ENCODE measurements at places on chromosomes 3 and 15.

DNA sequence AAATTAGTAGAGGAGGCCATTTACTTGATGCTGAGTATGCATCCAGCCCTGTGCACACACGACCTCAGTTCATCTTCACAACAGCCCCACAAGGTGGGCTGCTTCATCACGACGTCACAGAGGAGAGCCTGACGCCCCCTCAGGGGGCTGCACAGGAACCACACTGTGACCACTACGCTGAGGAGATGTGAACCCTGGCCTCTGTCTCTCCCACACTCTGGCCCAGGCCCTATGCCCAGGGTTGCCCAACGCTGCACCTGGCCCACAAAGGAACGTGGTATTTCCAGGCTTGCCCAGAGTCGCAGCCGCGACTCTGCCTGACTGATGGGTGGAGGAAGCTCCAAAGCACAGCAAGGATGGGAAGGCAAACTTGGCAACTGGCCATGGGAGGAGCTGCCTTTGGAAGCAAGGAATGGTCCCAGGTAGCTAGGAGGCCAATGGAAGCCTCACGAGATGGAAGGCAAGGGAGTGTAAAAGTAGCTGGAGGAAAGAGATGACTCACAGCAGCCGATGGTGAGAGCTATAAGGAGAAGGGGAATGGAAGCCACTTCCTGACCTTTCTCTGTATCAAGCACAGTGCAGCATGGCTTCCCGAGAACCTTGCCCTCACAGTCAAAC is 226.0 kb downstream of the KLF13 start:
- DNase-seq: no peak

- no peak for DNase-seq
Observed at GRCh38 chr3:73739791-73740453, 115.2 kb upstream of the PDZRN3 start.

- DNase-seq: no peak
Observed at GRCh38 chr3:112640930-112641801, at the start of gene CCDC80. Gene CCDC80, minus strand, starts transcription at chr3:112641143. Its CDS starts 1,238 bp downstream, at chr3:112639905.

DNA sequence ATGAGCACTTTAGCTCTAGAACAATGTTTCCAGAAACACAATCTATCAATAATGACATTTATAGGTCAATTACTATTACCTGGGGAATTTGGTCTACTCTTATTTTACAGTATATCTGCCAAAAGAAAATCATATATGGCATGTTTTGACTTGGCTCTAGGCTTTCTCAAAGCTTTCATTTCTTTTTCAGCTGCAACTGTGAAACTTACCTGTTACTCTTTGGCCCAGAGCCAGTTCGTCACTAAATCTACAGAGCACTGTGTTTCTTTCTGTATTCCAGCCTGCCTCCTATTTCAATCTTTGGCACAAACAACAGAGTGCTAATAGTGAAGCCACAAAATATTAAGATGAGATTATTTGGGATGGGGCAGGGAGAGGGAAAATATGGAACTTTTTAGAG is 76.0 kb downstream of the P2RY1 start:
- no peak for DNase-seq

- no peak for DNase-seq
Observed at GRCh38 chr3:53843195-53844177, 2.7 kb downstream of the CHDH start.

DNA sequence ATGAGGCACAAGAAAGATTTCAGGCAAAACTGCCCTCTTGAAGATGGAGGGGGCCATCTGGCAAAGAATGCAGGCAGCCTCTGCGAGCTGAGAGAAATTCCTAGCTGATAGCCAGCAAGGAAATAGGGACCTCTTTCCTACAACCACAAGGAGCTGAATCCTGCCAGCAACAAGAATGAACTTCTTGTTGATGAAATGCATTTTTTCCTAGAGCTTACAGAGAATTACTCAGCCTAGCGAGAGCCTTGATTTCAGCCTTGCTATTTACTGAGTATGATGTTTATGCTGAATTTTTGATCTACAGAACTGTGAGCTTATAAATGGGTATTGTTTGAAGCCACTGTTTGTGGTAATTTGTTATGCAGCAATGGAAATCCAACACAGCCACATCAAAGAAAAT is 148.5 kb upstream of the NAALADL2 start:
- DNase-seq: no peak

DNA sequence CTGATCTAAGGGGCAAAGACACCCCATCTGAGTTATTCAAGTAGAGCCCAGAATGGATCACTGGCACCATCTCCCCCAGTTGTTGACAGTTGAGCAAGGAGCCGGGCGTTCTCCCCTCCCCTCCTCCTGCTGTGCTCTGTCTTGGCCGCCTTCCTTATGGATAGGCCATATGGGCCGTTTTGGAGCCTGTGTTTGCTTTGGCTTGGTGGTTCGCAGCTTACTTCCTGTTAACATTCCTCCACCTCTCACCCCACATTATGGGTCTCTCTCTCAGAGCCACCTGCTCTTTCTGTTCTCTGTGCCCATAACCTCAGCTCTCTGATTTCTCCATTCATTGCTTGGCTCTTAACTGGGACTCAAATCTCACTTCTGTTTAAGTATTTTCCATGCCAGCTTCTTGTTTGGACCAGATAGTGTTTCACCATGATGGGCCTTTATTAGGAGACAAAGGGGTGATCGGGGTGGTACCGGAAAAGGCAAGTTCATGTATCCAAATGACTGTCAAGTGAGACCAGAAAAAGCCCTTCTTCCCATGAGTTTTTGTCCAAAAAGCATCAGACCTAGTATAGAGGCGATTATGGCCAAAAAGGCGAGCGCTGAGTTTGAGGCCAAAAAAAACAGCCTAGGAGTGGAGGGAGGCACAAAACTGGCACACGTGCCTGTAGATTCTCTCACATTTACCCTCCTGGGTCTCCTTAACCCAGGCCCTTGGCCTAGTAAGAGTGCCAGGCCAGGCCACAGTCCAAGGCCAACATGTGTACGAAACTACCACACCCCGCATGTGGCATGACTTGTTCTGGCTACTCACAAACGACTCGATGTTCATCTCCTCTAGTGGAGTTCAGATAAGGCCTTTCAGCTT is 62.6 kb downstream of the DUT start:
- DNase-seq: no peak

DNA sequence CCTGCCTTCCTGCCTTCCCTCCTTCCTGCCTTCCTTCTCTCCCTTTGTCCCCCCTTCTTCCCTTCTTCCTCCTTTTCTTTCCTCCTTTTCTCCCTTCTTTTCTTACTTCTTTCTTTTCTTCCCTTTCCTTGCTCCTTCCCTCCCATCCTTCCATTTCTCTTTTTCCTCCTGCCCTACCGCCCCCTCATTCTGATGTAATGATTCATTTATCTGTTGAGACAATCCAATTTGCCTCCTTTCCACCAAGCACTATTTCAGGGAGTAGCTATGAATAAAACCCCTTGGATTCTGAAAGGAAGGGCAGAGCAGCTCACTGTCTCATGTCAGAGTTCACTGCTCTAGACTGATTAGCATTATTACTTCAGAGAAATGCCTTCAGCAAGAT is 462.6 kb downstream of the PDCD6IP start:
- no peak for DNase-seq

DNA sequence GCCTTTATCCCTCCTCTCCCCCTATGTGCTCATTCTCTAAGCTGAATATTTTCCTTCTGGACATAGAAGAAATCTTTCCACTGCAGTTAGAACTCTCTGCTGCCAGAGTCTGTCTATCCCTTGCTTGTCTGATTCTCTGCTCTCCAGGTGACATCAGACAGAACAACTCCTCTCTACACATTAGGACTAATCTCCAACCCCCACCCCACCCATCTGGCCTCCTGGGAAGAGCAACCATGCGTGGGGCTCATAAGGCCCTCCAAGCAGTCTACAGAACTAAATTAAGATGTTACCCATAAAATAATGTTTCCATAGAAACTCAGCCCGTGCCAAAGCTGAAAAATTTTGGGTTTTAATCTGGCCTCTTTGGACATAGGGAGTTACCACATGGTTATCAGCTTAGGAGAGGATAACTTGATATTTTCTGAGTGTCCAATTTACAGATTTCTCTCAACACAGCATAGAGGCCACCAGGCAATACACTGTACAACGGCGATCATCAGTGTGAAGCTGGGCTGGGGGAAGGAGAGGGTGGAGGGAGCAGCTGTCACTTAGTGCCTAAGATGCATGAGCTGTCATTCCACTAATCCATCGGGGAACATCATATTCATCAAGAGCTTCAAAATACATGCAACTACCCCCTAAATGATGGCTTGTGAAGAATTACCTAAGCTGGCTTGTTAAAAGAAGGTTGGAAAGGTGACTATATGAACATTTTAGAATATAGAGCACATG is 199.4 kb downstream of the CLSTN2 start:
- no peak for DNase-seq

DNA sequence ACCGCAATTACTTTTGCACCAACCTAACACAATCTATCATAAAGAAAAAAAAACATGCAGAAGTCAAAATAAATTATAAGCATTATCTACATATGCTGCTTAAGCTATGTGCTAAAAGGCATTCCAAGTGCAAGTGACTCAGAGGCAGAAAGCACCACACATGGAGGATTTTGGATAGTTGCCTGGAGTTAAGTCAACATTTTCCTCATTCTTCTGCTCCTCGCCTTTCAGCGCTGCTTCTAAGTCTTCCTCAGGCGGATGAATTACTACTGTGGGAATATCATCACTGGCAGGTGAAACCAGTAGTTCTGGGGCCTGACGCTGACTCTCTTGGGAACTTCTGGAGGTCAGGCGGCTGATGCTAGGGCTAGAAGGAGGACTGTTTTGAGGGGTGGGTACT is 53.1 kb downstream of the SLC4A7 start:
- DNase-seq: no peak

- no peak for DNase-seq
Observed at GRCh38 chr15:48858401-48858800, 19.5 kb upstream of the EID1 start.

GRCh38 chr3:72847282-72847681 is 963 bp downstream of the SHQ1 start:
- no peak for DNase-seq

DNA sequence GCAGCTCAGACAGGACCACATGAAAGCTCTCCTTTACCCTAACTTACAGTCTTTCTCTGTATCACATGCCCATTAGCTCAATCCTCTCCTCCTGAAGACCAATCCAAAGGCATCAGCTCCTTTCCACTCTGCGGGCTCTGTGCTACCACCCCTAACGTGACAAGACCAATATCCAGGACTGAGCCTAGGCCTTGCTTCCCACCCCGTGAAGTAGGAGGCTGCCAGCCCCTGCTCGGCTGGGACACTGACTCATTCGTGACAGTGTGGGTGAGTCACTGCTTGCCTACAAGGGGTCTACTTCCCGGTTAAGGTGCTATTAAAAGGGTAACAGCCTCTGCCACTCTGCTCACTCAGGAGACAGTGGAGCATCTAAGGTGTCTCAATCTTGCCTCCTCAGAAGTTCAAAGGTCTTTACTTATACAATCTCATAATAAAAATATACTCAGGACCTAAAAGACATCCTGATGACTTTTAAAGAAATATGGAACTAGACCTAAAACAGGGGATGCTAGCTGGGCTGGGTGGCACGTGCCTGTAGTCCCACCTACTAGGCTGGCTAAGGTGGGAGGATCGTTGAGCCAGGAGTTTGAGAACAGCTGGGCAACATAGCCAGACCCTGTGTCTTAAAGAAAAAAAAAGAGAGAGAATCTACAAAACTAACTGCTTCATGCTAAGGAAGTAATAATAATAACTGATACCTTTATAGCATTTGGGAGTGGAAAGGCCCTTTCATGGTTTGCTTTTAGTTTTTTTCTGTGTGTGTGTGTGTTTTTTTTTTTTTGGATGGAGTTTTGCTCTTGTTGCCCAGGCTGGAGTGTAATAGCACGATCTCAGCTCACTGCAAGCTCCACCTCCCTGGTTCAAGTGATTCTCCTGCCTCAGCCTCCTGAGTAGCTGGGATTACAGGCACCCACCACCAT is 55.0 kb downstream of the TMEM44 start:
- DNase-seq: peak; percentile 31

Measured in activated naive CD8-positive, alpha-beta T cell treated with anti-CD3 and anti-CD28 coated beads for 36 hours (primary cell).